ENCODE measurements at places on chromosomes 3 and 15. TPM values are rescaled to one million over a fixed set of nuclear protein-coding genes. Genes with fewer than 3 reads are reported as not detected.

The HACL1 gene
- total RNA-seq, result 25.0 TPM

The UNC13C gene
- total RNA-seq, result not detected

The FAM3D gene
- total RNA-seq, result not detected

The DPPA4 gene
- not detected for total RNA-seq

The GPR149 gene
- total RNA-seq, result not detected

The PPARG gene
- 42.5 TPM for total RNA-seq

The ATP13A4 gene
- total RNA-seq, result not detected

The ZBTB47 gene
- 4.6 TPM for total RNA-seq

The FEZF2 gene
- total RNA-seq, result not detected

The HEG1 gene
- total RNA-seq, result 10.6 TPM

The NPRL2 gene
- 12.5 TPM for total RNA-seq

The CFAP20DC gene
- total RNA-seq, result 2.5 TPM

The COL6A5 gene
- not detected for total RNA-seq

The SLC35A5 gene
- 18.1 TPM for total RNA-seq

The QARS1 gene
- 152 TPM for total RNA-seq

The IL20RB gene
- 1.5 TPM for total RNA-seq

The FBN1 gene
- total RNA-seq, result 6.8 TPM

The RETNLB gene
- total RNA-seq, result not detected

The QRICH1 gene
- 38.9 TPM for total RNA-seq

The ELL3 gene
- 1.3 TPM for total RNA-seq

The FBXL2 gene
- 6.1 TPM for total RNA-seq

The PCOLCE2 gene
- 28.4 TPM for total RNA-seq

The DUOX1 gene
- total RNA-seq, result not detected

The PYGO1 gene
- 5.6 TPM for total RNA-seq

The DUOXA2 gene
- not detected for total RNA-seq

The HTR3E gene
- not detected for total RNA-seq

The WDR82 gene
- 51.6 TPM for total RNA-seq

The CFAP100 gene
- total RNA-seq, result not detected

The ZNF774 gene
- 1.2 TPM for total RNA-seq

The NR1I2 gene
- not detected for total RNA-seq

The SCAMP5 gene
- 14.2 TPM for total RNA-seq

The THPO gene
- total RNA-seq, result 0.07 TPM

The ACAP2 gene
- 8.8 TPM for total RNA-seq

The ARMC8 gene
- 40.2 TPM for total RNA-seq

The PARP15 gene
- total RNA-seq, result not detected

The CLCN2 gene
- total RNA-seq, result 5.9 TPM

The NR2E3 gene
- total RNA-seq, result not detected

The VPS8 gene
- 5.9 TPM for total RNA-seq

The GHSR gene
- not detected for total RNA-seq

The LRRC2 gene
- not detected for total RNA-seq

The TP63 gene
- 0.12 TPM for total RNA-seq

Data from A549 treated with GW870086 at 1 μM for 4 hours (cell line).